ENCODE measurements at places on chromosomes 4 and X. TPM values are rescaled to one million over a fixed set of nuclear protein-coding genes. Genes with fewer than 3 reads are reported as not detected.
A peak's percentile ranks its signal among the peaks of the same experiment; 100 is the strongest.

The TRIML1 gene
- total RNA-seq: not detected

GRCh38 chr4:112648263-112649054 is 11.5 kb downstream of the LARP7 start:
- DNase-seq: no peak

The PHOX2B gene
- total RNA-seq: not detected

- DNase-seq: no peak
These were observed 2.9 kb upstream of the MSL3 start for GRCh38 chrX:11754958-11755645.

DNA sequence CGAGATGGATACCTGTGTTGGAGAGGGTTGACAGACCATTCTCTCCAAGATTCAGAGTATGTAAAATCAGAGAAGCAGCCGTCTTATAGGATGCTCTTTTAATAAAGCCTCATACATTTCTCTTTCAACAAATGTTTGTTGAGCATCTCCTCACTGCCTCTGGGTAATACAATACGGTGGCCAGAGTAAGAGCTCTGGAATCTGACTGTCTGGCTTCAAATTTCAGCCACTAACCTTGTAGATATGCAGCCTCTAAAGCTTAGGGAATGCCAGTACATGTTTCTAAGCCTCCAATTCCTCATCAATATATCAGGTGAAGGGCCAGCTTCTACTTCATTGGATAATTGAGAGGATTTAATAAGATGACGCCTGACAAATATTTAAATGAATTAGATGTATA is 61.3 kb downstream of the CLNK start:
- DNase-seq: no peak

DNA sequence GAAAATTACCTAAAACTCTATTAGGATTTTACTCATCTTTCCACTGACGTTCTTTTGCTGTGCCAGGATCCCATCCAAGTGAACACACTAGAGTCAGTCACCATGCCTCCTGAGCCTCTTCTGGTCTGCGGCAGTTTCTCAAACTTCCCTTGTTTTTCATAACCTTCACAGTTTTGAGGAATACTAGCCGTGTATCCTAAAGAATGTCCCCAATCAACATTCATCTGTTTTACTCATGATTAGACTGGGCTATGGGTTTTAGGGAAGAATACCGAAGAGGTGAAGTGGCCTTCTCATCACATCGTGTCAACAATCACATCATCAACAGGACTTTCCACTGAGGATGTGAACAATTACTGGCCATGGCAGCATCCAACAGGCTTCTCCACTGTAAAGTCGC is 4.8 kb downstream of the LRP2BP start:
- no peak for DNase-seq

GRCh38 chr4:153084224-153084979 is 119.8 kb upstream of the TRIM2 start:
- no peak for DNase-seq

- DNase-seq: no peak
These were observed 231.1 kb downstream of the SLC39A8 start for GRCh38 chr4:102114118-102114630.

DNA sequence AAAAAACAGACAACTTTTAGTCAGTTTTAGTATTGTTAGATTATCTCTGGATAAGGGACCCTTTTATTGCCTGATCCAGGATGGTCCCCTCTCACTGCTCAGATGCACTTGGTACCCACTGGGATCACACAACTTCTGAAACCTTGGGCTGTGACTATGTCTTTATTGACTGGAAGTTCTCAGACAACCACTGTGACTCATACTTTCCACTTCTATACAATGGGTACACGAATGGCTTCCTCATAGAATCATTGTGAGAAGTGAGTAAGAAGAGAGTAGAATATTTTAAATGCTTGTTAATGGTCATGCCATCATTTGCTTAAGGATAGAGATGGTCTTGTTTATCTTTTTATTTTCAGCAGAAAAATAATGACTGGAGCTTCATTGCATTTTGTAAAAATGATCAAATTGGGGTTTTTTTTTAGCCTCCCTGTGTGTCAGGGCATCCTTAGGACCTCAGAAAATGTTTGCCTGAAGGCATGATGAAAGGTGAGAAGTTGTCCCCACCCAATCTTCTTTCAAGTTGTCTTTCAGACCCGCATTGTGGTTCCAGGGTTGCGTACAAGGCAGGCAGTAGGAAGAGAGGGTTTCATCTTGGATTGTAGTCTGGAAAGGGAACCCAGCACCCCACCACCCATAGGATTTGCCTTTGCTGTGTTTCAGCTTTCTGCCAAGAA is 115.1 kb downstream of the CPEB2 start:
- no peak for DNase-seq

GRCh38 chr4:2686379-2687265 is 69.5 kb downstream of the TNIP2 start:
- DNase-seq: no peak

The TLR10 gene
- total RNA-seq: 0.28 TPM

GRCh38 chr4:147201016-147201415 is 255.4 kb upstream of the TTC29 start:
- no peak for DNase-seq

- DNase-seq: no peak
These were observed 180.4 kb downstream of the SLIT2 start for GRCh38 chr4:20432088-20432487.

- DNase-seq: no peak
These were observed 419.3 kb upstream of the ADGRL3 start for GRCh38 chr4:60780874-60781273.

DNA sequence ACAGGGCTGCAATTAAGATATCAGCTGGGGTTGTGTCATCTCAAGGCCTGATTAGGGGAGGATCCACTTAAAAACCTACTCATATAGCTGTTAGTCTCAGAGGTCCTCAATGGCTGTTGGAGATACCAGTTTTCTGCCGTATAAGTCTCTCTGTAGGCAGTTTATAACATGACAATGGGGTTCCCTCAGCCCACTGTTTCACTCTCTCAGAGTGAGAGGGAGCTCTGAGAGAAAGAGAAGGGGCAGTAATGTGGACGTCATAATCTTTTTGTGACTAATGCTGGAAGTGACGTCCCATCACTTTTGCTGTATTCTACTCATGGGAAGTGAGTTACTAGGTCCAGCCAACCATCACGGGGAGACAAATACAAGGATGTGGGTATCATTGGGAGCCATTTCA is 70.3 kb downstream of the STIM2 start:
- DNase-seq: no peak

GRCh38 chrX:15816886-15817285 is 26.6 kb downstream of the ZRSR2 start:
- peak; percentile 53 for DNase-seq

DNA sequence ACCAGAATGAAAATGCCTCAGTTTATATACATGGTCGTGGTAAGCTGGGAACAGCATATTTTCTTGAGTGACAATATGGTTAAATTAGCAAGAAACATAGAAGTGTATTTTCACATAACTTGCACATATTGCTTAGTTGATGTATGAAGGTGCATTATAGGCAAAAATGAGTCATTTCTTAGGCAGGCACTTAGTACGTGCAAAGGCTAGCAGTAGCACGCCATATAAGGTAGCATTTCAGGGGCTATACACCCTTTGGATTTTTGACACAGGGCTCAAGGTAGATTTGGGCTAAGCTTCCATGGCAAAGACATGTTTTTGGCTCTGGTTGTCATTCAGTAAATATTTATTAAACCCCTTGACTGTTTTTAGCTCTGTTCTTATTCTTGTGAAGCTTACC is 33.1 kb downstream of the PCDH7 start:
- DNase-seq: no peak

The GABRA4 gene
- not detected for total RNA-seq

GRCh38 chr4:81789741-81790399 is 318.2 kb upstream of the RASGEF1B start:
- DNase-seq: no peak

GRCh38 chrX:13254076-13254785 is 65.6 kb downstream of the ATXN3L start:
- DNase-seq: no peak

The NR3C2 gene
- 29.6 TPM for total RNA-seq

- DNase-seq: no peak
These were observed 123.8 kb downstream of the ANK2 start for GRCh38 chr4:113173126-113173792.

DNA sequence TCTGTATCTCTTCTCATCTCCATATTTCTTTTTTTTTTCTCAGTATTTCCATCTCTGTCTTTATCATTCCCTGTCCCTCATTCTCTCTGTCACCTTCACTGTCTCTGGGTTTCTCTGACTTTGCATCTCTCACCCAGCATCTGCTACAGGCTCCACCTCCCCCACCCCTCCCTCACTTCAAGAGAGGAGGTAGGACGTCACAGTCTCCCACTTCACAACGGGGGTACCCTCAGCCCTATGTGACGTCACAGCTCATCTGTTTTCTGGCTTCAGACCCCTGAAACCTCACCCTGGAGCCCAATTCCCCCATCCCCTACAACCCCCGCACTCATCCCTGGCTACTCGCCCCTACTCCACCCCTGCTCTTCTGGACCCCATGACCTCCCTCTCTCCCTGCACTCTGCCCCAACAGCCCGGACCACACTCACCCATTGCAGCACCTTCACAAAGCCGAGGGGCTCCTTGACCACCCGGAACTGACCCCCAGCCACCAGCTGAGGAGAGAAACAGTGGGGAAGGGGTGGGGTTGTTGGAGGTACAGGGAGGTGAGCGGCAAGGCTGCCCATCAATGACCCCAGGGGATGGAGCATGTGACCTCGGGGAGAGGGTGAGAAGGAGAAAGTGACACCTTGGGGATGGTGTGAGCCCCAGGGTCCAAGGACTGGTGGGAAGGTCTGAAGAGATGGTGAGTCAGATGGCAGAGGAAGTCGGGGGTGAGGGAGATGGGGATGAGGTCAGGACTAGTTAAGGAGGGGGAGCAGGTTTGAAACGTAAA is 1.3 kb downstream of the SYP start:
- DNase-seq: no peak

DNA sequence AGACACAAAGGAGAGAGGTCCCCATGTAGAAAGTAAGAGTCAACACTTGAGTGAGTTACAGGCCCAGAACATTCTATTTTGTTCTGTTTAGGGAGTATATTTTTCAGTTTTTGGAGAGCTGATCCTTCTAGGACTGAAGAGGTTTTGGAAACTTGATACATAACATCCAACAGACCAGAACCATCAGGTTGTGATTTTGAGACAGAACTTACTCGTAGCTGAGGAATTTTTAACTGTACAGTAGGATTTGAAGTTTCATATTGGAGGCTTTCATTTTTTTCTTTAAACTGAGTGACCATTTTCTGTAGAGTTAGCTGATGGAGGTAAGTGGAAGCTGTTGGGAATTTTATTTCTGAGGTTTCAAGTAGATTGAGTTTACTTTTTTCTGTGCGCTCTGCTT is 73.3 kb downstream of the NCAPG start:
- DNase-seq: no peak

- DNase-seq: no peak
These were observed 412.7 kb downstream of the KCNIP4 start for GRCh38 chr4:21535898-21536297.

The ATP2B3 gene
- total RNA-seq: not detected

GRCh38 chr4:112546476-112546875 is 30.5 kb upstream of the NEUROG2 start:
- no peak for DNase-seq

The PPP2R2C gene
- total RNA-seq: not detected

The IRF2 gene
- 9.3 TPM for total RNA-seq

GRCh38 chrX:20542072-20542471 is 275.4 kb upstream of the RPS6KA3 start:
- DNase-seq: no peak

DNA sequence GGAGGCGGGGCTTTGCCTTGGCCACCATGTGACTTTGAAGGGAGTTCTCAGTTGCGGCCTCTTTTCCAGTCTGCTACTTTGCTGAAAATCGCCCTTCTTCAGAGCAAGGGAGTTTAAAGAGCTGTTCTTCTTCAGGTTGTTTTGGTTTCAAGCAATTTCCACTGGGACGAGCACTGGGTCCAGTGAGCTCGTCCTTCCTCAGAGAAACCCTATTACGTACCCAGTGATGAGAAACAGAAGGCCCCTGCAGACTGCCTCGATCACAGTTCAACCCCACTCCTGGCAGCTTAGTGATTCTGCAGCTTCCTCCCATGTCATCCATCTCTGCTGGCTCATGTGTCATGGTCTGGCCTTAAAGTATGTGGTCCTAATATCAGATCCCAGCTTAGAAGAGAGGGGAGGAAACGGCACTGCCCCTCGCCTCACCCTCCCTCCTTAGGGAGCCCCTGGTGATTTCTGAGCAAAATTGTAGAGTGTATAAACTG is 7.8 kb upstream of the FAM149A start:
- no peak for DNase-seq

DNA sequence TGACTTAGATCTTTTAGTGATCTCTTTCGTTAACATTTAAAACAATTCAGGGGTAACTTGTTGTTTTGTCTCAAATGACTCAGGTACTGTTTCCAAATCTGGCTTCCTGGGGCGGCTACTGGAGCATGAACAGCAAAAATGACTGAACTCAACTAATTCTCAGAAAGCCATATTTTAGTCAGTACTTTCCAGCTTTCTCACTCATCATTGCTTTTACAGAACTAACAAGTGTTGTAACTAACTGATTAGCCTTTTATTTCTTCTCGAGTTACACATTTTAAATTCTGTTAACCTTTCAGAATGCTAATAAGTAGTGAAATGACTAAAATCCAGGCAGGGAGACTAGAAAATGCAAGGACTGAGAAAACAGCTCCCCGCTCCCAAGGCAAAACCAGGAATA is 55.3 kb downstream of the JADE3 start:
- no peak for DNase-seq

DNA sequence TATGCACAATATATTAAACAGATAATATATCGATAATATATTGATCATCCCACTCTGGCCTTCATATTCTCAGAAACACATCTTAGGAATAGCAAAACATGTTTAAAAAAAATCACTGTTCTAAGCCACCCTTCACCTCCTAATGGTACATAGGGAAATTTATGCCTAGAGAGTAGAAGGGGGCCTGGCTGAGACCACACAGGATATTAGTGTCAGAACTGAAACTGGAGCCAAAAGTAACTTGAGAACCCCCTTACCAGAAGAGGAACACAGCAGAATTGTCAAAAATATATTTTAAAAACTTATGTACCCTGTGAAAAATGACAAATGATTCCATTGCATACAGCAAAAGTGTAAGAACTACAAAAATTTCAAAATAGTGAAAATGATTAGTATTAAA is 173.1 kb downstream of the VSIG4 start:
- no peak for DNase-seq

Data from CD8-positive, alpha-beta T cell (primary cell).